IMR-90 (cell line): ENCODE measurements at places on chromosomes 1 and 21. TPM values are rescaled to one million over a fixed set of nuclear protein-coding genes. Genes with fewer than 3 reads are reported as not detected.

- DNase-seq = no peak
These were observed 5.1 kb upstream of the UTS2 start for GRCh38 chr1:7857985-7858384.

GRCh38 chr1:195763907-195764374 is 844.3 kb downstream of the KCNT2 start:
- peak; percentile 0 for DNase-seq

The DIPK1A gene
- polyA plus RNA-seq = 4.5 and 5.7 TPM in 2 replicates

DNA sequence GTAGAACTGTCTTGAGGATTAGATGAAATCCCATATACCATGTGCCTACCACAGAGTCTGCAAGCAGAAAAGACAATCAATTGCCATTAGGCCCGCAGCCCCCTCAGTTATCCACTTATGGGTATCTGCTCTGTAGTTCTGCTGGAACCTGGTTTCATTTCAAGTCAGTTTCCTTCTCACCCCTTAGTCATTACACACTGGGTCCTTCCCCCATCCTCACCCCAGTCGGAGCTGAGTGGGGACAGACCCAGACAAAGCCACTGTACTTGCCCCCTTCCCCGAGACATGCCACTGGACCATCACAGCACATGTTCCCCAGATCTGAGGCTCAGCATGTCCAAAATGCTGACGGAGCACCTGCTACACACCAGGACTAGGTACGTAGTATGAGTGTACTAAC is 21.2 kb downstream of the PGLYRP3 start:
- no peak for DNase-seq

GRCh38 chr1:39333296-39333695 is 128.8 kb downstream of the MACF1 start:
- DNase-seq = peak; percentile 29

- DNase-seq = no peak
These were observed 530.3 kb downstream of the MATN1 start for GRCh38 chr1:30192969-30193630.

DNA sequence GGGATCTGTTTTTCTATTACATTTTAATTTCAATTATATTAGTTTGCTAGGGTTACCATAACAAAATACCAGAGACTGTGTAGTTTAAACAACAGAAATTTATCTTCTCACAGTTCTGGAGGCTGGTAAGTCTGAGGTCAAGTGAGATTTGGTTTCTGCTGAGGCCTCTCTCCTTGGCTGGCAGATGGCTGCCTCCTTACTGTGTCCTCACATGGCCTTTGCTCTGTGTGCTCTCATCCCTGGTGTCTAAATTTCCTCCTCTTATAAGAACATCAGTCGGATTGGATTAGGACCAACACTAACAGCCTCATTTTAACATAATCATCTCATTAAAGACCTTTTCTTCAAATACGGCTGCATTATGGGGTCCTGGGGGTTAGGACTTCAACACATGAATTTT is 195.2 kb upstream of the CHODL start:
- no peak for DNase-seq

GRCh38 chr1:175673371-175674150 is 69.8 kb downstream of the TNR start:
- no peak for DNase-seq

The NBPF4 gene
- not detected in 2 replicates for polyA plus RNA-seq

The SLC30A10 gene
- polyA plus RNA-seq = not detected in 2 replicates

GRCh38 chr1:61452176-61453035 is 272.5 kb downstream of the TM2D1 start:
- peak; percentile 4 for DNase-seq

The CAMK1G gene
- polyA plus RNA-seq = 1.8 and 2.1 TPM in 2 replicates

The SLAMF9 gene
- 0.27 and 0.67 TPM in 2 replicates for polyA plus RNA-seq

DNA sequence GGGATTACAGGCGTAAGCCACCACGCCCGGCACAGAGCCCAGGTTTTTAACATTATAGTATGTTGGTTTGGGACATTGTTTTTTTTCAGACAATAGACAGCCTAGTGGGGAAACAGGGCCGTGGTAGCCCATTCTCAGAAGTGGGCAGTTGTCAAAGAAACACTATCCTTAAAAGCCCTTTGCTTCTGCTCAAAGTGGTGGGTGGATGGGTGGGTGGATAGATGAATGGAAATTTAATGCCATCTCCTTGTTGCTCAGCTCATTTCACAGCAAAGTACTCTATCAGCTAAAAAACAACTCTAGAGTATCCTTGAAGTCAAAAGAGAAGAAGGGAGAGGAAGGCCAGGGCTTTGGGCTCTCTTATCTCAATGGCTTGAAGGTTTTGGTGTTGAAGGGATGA is 137.8 kb downstream of the RRAGC start:
- DNase-seq = no peak
